CD4-positive, alpha-beta memory T cell (primary cell): ENCODE measurements at places on chromosomes 11 and 22.

DNA sequence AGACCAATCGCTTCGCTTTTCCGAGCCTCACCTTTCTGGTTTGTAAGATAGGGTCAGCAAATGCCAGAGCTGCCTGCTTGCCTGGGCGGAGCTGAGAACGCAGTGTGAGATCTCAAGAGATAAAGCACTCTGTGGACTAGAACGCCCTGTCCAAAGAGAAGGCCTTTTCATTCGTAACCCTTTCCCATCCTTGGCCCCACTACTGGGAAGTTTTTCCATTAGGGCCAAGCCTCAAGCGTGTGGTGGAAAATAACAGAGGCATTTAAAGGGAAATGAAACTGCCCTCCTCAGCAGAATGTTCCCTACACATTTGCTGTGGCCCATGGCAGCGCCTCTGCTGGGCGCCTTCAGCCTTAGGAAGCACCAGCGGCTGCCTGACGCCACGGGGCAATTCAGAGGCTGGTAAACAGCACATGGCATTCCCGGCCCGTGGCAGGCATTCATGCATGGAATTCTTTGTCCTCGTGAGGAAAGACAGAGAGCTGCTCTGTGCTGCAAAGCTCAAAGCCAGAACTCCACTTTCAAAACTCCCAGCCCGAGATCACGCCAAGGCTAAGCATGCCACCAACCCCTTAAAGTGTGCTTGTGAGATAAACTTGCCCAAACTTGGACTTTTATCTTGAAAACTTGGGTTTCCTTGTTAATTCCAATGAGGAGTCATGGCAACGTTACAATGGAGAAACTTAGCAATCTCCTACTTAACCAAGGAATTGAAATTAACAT, 38.1 kb downstream of the AHNAK start:
- DNase-seq = no peak

GRCh38 chr11:1445741-1446445, 40.7 kb downstream of the MOB2 start:
- DNase-seq = no peak

DNA sequence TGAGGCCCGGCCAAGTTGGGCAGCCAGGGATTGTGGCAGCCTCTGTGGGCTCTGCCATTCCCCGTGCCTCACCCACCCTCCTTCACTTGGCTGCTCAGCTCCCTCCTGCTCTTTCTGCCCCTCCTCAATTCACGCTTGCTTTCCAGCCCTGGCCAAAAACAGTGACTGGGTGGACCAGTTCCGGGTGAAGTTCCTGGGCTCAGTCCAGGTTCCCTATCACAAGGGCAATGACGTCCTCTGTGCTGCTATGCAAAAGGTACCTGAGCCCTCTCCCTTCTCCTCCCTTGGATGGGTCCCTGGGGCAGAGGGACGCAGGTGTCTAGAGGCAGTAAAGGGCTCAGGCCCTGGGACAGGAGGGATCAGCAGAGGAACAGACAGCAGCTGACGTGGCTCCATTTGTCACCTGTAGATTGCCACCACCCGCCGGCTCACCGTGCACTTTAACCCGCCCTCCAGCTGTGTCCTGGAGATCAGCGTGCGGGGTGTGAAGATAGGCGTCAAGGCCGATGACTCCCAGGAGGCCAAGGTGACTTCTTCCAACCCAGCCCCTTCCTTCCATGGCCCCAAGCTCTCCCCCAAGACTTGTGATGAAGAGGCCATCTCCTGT, 2.7 kb downstream of the FREY1 start:
- DNase-seq = no peak

DNA sequence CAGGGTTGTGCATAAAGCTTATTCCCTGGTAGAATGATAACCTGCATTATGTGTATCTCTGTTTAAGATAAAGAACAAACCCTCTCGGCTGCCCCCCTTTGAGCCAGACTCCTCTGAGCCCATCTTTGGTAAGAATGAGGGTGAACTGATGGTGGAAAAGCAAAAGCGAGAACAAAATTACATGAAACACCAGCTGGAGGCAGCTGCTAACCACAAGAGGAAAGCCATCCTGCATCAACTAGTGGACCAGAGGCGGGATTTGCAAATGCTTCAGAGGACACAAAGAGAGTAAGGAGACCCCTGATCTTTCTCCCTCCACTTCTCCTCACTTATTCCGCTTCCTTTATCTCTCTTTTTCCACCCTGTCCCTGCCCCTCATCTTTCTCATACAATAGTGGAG, 40.3 kb downstream of the CCDC81 start:
- no peak for DNase-seq

DNA sequence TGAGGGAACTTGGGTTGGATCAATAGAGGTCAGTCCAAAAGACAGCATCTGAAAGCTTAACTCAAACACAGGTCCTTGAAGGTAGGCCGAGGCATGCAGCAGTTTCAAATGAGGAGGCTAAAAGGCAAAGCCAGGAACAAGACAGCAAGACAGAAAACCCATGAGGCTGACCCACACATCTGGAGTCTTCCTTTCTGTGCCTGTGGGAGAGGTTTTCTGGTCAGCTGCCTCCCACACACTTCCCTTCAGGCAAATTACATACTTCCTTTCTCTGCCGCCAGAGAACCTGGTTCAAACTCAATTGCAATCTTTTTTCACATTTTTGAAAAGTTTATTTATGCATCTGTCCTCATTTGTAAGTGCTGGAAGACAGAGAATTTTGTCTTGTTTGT, 29.8 kb upstream of the CRTAM start:
- DNase-seq = no peak

- DNase-seq = no peak
Measured at GRCh38 chr22:17748555-17749353, 25.5 kb downstream of the BID start.

- DNase-seq = no peak
Measured at GRCh38 chr11:63470311-63470710, 20.7 kb downstream of the PLAAT5 start.

DNA sequence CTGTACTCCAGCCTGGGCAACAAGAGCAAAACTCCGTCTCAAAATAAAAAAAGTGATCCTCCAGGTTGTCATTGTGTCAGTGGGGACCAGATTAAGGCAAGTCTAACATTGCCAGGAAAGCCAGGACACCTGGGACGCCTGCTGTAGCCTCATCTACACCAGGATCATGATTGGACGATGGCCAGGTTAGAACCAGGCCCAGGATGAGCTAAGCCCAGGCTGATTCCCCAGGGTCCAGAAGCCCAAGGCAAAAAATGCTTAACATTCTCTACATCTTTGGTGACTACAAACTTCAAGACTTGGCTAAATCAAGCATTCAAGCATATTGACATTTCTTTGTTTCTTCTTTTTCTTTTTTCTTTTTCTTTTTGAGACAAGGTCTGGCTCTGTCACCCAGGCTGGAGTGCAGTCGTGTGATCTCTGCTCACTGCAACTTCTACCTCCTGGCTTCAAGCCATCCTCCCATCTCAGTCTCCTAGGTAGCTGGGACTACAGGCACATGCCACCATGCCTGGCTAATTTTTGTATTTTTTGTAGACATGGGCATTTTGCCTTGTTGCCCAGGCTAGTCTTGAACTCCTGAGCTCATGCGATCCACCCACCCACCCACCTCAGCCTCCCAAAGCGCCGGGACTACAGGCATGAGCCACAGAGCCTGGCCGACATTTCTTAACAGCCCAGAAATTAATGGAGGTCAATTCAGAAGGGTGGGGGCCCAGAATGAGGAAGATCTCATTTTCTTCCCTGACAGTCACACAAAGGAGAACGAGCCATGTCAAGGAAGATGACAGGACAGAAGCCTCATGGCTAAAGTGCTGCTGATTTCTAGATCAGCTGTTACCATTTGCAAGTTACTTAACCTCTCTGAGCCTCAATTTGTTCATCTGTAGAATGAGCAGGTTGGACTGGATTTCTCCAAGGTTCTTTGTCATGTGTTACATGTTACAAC, 12.5 kb upstream of the PTPRJ start:
- DNase-seq = no peak

DNA sequence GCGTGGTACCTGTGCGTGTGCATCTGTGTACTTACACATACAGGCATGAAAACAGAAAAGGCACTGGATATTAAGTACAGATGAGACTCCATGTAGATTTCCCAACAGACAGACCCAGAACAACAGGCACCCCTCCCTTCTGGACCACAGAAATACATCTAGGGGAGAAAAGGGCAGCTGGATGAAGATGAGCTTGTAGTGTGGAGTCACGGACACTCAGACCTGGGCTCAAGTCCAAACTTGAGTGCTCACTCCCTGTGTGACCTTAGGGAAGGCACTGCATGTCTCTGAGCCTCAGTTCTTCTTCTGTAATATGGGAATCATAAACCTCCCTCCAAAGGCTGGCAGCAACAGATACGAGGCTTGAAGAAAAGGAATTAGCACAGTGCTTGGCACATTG, 108.9 kb downstream of the GALNT18 start:
- no peak for DNase-seq

DNA sequence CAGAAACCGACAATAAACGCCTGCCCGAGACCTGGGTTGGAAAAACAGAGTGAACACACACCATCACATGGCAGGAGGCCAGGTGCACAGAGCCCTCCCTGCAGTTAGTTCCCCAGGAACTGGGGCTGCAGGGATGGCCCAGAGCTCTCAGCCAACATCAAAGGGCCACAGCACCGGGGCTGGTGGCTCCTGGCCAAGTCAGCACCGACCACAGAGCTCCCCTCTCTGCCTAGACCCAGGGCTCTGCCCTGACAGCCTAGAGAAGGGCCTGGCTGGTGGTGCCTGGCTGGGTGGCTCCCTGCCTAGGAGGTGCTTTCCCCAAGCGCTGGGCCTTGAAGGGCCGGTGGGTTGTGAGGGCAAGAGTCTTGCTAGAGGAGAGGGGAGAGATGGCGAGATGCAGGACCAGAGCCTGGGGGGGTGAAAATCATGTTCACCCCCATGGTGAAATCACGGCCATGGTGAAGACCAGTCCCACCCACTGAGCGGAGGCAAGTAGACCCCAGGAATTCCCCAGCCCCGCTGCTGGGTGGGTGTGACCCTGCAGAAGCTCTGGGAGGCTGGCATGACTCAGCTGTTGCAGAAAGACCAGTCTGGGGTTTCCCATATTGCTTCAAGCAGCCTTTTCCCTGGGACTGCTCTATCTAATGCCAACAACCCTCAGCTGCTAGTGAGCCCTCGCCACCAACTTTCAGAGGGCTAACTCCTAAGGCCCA, 7.2 kb upstream of the BID start:
- peak; percentile 34 for DNase-seq

DNA sequence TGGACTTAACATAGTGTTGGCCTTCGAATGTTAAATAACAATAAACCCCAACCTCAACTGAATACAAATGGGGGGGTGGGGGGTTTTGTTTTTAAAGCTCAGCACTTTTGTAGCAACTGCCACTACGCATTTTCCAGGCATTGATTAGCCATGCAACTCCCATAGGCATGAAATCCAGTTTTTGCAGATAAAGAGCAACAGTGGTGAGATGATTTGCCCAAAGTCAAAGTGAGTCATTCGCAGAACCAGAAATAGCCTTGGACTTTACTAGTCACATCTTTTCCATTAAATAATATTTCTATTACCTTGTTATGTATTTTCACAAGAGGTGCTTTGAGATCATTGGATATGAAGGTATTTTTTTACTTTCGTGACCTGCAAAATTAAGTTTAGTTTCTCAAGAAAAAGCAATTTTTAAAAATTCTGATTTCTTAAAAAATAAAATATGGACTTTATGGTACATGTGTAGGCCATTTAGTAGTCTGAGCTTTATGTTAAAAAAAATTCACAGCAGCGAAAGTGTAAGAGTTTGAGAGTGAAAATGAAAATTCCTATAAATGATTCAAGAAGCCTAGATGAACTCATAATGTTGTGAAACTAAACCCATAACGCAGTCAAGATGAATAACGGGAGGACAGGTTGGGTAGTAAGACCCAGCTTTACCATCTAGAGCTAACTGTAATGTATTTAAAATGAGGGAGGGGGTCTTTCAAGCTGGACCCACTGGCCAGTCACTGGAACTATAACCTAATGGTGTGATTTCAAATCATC, 1.9 kb upstream of the PHF21A start:
- no peak for DNase-seq

DNA sequence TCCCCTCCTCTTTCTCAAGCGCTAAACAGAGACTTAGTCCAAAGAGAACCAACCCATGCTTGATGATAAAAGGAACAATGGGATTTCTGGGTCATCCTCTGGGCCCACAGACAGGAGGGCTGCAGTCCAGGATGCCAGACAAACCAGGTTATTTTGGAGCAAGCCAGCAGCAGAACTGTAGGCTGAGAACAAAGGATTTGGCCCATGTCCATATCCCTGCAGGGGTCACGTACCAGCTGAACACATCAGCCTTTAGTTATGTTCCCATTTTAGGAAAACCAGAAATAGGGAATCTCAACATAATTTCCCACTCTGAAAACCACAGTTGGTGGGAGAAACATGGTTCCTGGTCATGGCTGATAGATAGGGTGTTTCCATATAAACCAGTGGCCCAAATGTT, 533.6 kb upstream of the CADM1 start:
- no peak for DNase-seq

GRCh38 chr22:46102752-46103151, 47.6 kb upstream of the PPARA start:
- DNase-seq = no peak
